Ascending aorta (tissue), 2 donors: ENCODE measurements at places on chromosomes 13 and 19. TPM values are rescaled to one million over a fixed set of nuclear protein-coding genes. Genes with fewer than 3 reads are reported as not detected.

- peaks cover 9% of the 10 kb centered on the region for H3K4me1 ChIP-seq
- H3K27ac ChIP-seq = no peak overlapping the region
- no peaks in the 10 kb centered on the region for H3K27me3 ChIP-seq
- DNase-seq = no peak
- no peak overlapping the region for H3K4me3 ChIP-seq
- no peaks in the 10 kb centered on the region for H3K36me3 ChIP-seq
Observed at GRCh38 chr13:43473437-43473836, 313.3 kb downstream of the ENOX1 start.

- no peaks in the 10 kb centered on the region for H3K27me3 ChIP-seq
- no peak overlapping the region for H3K4me3 ChIP-seq
- no peaks in the 10 kb centered on the region for H3K4me1 ChIP-seq
- no peak overlapping the region for H3K27ac ChIP-seq
Observed at GRCh38 chr13:105412171-105412570, 1123.3 kb downstream of the EFNB2 start.

- H3K27ac ChIP-seq = no peak overlapping the region
- no peaks in the 10 kb centered on the region for H3K4me1 ChIP-seq
- H3K27me3 ChIP-seq = no peaks in the 10 kb centered on the region
- no peaks in the 10 kb centered on the region for H3K36me3 ChIP-seq
Observed at GRCh38 chr19:17790059-17790780, 4.7 kb upstream of the B3GNT3 start.

DNA sequence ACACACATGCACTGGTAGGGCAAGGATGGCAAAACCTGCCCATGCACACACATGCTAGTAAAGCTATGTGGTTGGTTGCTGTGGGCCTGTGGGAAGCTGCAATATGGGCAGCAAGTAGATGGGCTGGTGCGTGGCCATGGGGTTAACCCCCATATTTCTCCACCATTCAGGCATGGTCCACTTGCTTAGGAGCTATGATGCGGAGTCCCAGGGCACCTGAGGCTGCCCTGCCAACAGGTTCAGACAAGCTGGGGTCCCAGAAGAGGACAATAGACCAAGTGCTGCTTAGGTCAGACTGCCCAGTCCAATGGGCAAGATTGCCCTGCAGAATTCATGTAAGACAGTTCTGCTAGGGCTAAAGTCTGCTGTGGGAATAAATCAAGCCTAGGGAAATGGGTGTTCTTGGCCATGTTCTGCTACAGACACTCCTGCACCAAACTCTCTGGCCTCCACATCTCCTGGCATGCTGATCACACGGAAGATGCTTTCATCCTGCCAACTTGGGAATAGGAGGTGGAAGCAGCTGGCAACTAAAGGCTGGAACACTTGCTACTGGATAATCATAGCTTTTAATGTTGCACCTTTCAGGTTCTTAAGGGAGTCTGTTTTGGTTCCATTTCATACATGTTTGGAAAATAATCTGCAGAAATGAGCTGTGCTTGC is 646.3 kb upstream of the SLITRK1 start:
- no peaks in the 10 kb centered on the region for H3K27me3 ChIP-seq
- no peaks in the 10 kb centered on the region for H3K4me1 ChIP-seq
- H3K36me3 ChIP-seq = no peaks in the 10 kb centered on the region

DNA sequence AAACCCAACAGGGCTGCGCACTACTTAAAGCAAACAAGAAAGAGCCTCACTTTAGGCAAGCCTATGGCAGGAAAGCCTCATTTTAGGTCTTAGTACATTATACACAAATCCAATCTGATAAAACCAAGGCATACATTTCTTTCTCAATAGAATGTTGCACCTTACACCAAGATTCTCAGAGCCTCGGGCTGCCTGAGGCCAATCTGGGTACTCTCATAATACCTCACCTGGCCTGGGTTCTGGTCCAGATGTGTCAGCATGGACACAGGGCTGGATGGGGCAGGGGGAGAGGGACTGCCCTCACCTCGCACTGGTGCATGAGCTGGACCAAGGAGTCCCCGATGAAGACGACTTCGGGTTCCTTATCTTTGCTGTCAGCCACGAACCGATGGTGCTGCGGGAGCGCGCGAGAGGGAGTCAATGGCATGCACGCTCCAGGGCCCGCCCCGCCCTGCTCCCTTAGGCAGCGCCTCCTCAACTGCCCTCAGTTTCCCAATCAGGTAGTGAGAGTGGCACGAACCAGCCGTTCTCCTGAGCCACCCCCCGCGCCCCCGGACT is at the start of gene PRR19:
Gene PRR19 (plus strand): TSS at position 487 of the 558 bp plus-strand sequence. CDS start 7,453 bp downstream, outside the sequence.
- peak within 1 kb of the TSS; percentile 53 for H3K4me3 ChIP-seq
- no peak for DNase-seq
- peaks cover 5% of the 10 kb centered on the region for H3K4me1 ChIP-seq
- H3K27me3 ChIP-seq = no peaks in the 10 kb centered on the region

- no peak for DNase-seq
- H3K36me3 ChIP-seq = no peaks in the 10 kb centered on the region
- H3K4me3 ChIP-seq = no peak overlapping the region
- H3K27ac ChIP-seq = no peak overlapping the region
- H3K27me3 ChIP-seq = no peaks in the 10 kb centered on the region
- no peaks in the 10 kb centered on the region for H3K4me1 ChIP-seq
Observed at GRCh38 chr13:86684402-86684801, 885.2 kb upstream of the SLITRK6 start.

The ZNF154 gene
- 0.11 TPM for total RNA-seq
